Stimulated activated CD4-positive, alpha-beta T cell treated with anti-CD3 and anti-CD28 coated beads, Interleukin-15, amount 100 ng/mL, for 1 hour (primary cell): ENCODE measurements at places on chromosomes 7 and 10.

GRCh38 chr10:79932841-79933379, 16.0 kb downstream of the SFTPD start:
- DNase-seq, result no peak

GRCh38 chr10:631266-631665, 58.2 kb downstream of the DIP2C start:
- no peak for DNase-seq

GRCh38 chr7:29929018-29929807, 60.4 kb downstream of the SCRN1 start:
- DNase-seq, result no peak

- no peak for DNase-seq
These were observed 26.7 kb upstream of the FGFR2 start for GRCh38 chr10:121624836-121625486.

GRCh38 chr7:130144312-130145171, 60.7 kb downstream of the TMEM209 start:
- no peak for DNase-seq

DNA sequence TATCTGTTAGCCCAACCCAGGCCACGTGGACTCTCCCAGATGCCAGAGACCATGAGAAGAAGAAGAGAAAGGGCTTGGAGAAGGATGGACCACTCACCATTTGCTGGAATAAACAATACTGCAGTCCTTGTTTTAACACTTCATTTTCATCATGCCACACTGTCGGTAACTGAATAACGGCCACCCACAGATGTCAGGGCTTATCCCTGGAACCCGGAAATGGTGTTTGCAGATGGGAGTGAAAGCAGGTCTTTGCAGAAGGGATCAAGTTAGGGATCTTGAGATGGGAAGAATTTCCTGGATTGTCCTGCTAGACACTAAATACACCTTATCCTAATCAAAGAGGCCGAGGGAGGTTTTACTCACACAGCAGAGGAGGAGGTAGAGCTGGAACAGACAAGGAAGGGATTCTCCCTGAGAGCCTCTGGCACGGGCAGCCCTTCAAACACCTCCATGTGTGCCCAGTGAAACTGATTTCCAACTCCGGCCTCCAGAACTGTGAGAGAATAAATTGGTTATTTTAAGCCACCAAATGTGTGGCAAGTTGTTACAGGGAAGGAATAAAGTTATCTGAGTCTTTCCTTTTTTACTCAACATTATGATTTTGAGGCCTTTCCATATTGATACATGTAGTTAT, 56.3 kb upstream of the SFMBT2 start:
- no peak for DNase-seq

- DNase-seq, result no peak
These were observed 45.5 kb upstream of the DDC start for GRCh38 chr7:50610521-50611277.

GRCh38 chr7:77328669-77329068, 87.5 kb downstream of the GSAP start:
- no peak for DNase-seq

DNA sequence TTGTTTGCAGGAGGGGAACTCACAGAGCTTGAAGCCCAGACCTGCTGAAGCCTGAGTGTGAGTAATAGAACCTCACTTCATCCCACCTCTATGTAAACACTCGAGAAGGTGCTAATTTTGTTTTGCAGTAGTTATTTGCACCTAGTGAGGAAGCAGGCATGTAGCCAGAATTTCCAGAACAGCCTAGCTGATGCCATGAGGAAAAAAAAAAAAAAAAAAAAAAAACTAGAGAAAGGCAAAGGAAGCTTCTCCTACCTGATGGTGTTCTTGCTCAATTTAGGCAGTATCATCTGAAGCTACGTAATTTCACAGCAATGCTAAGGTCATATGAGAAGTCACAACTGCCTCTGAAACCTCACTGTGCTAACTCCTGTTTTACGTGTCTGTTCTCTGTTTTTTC, 13.6 kb upstream of the GPR37 start:
- DNase-seq, result no peak

DNA sequence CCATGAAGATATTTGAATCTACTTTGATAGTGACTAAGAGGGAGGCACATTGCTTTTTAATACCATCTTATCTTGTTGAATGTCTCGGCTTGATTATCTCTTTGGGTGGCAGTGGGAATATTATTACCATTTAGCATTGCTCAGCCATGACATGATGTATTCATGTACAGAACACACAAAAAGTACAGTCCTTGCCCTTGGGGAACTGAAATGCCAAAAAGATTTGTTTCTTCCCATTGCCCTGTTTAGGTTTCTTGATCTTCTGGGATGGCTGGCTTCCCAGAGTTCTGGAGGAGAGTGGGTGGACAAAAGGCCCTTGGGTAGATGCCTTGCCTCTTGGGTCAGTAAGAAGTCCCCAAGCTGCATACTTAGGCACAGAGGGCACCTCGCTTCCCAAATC, 23.8 kb downstream of the SUFU start:
- no peak for DNase-seq

GRCh38 chr7:25754333-25754732, 397.7 kb upstream of the NFE2L3 start:
- DNase-seq, result no peak

DNA sequence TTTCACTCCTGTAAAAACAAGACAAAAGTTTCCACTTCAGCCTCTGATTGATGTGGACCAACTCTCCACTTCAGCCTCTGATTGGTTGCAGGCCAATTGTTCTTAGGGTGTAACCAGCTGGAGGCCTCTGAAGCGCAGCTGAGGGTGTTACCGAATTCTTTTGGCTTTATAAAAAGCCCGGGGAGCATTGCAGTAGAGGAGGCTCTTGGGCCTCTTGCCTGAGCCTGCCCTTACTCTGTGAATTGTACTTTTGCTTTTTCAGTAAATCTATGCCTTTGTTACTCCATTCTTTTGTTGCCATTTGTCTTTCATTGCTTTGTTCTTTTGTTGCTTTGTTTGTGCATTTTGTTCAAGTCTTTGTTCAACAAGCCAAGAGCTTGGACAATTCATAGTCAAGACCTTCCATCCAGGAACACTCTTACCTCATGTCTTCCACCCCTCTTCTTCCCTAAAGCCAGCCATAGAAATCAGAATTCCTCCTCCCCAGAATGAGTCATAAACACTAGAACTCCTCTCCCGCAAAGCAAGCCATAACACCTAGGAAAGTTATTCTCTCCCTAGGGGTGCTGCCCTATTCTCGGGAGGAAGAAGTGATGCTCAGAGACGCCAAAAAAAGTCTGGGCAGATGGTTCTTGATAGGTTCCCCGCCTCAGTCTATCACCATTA, 53.5 kb upstream of the ARMC3 start:
- DNase-seq, result no peak

GRCh38 chr10:38127812-38128211, 33.7 kb downstream of the ZNF37A start:
- no peak for DNase-seq

GRCh38 chr7:1086588-1087464, 1.1 kb upstream of the GPER1 start:
- peak; percentile 45 for DNase-seq
